ENCODE measurements at places on chromosomes 12 and 14.

DNA sequence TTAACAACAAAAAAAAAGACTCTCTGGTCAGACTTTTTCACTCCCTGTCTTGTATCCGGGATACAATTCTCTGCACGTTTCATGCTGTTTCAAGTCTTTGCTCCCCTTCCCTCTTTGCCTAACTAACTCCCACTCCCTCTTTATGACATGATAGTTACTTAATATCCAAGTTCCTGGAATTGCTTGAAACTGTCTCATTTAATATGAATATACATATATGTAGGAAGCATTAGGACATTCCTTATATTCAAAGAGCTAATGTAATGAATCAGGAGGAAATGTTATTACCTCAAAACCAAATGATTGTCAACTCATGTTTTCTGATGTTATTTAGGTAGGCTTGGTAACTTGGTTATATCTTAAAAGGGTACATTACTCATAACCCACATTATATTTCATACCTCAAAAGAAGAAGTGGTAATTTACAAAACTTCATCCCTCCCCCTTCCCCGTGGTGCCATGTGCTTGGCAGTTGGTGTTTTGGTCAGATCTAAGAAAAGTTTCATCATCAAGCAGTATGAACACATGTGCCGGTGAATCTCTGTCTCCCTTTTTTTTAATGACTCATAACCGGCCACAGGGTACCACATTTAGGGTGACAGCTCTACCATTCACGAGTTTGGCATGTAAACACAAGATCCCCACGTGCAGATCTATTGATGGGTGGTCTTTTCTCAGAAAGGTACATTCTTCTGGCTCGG lies 56.5 kb downstream of the HCAR2 start:
- peak; percentile 100 for DNase-seq

GRCh38 chr12:5554711-5555110 lies 122.8 kb downstream of the NTF3 start:
- no peak for DNase-seq

GRCh38 chr12:30837595-30837994 lies 82.8 kb upstream of the CAPRIN2 start:
- no peak for DNase-seq

DNA sequence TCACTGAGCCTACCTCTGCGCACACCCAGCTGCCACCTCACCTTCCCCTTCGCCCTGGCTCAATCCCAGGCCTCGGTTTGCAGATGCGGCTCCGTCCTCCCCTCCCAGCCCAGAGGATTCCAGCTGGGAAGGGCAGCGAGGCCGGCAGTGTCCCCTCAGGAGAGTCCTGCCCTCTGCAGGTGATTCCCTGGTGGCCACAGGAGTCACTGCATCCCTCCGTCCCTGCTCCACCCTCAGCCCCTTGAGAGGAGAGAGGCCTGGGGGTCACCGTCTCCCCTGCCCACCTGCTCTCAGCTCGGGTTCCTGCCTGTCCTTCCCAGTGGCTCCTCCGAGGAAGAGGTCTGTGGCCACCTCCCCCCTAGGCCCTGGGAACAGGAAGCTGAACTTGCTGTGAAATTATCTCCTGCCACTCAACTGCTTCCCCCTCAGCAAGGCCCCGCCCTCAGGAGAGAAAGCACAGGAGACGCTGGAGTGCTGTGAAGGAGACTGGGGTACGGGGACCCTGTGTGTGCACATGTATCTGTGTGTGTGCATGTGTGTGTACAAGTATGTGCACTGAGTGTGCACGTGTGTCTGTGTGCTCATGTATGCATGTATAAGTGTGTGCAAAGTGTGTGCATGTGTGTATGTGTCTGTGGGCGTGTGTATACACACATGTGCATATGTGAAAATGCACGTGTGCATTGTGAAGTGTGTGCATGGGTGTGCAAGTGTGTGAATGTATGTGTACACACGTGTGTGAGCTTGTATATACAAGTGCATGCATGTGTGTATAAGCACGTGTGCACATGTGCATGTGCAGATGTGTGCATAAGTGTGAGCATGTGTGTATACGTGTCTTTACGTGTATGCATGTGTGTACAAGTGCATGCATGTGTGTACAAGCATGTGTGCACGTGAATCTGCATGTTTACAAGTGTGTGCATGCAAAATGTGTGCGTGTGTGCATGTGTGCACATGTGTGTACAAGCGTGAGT lies 13.2 kb upstream of the GALNT9 start:
- DNase-seq: peak; percentile 61

DNA sequence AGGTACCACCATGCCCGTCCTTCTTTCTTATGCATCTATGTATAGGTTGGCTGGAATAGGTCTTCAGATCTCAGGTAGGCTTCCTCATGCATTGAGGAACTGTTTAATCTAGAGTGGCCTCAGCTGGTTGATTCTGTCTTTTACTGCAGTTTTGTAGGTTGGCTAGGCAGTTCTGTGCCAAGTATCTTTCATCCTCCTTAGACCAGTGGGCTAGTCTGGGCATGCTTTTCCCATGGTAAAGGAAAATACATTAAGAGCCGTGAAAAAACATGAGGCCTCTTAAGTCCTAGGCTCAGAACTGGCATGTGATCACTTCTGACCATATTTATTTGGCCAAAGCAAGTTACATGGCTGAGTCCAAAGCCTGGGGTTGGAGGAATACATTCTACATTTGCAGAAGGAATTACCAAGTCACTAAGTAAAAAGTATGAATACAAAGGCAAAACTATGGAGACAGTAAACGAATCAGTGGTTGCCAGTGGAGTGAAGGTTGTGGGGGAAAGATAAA lies 137.3 kb downstream of the WIF1 start:
- DNase-seq: no peak

GRCh38 chr12:116353958-116354357 lies 76.5 kb upstream of the MED13L start:
- no peak for DNase-seq

DNA sequence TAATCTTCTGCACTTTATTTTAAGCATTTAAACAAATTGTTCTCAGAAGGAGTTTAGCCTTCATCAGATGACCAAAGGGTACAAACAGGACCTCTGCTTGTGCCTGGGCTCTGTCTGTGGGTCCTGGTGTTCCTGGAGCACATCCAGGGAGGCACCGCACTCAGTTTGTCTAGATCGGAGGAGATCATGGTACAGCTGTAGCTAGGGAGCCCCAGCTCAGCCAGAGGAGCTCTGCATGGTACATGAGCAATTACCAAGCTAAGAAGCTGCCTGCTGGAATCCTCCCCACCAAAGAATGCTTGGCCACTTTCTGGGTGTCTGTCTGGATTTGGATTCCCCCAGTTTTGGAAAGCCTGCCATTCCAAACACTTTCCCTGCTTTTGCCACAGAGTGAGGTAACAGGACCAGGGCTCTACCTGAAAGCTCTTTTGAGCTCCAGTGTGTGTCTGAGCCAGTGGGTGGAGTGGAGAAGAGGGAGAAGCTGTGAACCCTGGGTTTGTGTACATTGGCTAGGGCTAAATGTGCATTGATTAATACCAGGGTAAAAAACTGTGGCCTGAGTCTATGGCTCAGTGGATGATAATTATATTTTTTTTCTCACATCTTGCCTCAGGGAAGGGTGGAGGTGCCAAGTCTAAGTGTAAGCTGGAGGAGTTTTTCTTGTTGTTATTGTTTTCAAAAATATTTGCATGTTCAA lies 163.7 kb upstream of the IGF1 start:
- no peak for DNase-seq

Data from MV-4-11 (cell line).